ENCODE measurements at places on chromosomes 7 and 10.

DNA sequence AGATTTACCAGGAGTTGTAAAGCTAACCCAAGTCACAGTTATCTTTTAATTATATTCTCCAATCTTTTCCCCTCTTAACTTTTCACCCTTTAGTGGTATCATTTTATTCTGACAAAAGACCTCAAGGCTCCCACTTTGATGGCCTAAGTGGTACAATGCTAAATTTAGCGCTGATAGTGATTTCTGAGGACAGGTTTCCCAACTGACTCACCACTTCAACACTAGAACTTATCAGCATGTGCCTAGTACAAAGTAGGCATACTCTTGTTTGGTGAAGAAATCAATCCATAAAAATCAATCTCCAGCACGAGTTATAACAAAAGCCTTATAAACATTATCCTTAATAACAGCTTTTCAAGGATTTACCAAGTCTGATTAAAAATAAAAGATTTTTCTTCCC lies 7.5 kb downstream of the SNX13 start:
- no peak for DNase-seq

GRCh38 chr10:78588194-78588811 lies 480.5 kb upstream of the ZMIZ1 start:
- no peak for DNase-seq

GRCh38 chr10:118151461-118151860 lies 104.7 kb upstream of the RAB11FIP2 start:
- no peak for DNase-seq

DNA sequence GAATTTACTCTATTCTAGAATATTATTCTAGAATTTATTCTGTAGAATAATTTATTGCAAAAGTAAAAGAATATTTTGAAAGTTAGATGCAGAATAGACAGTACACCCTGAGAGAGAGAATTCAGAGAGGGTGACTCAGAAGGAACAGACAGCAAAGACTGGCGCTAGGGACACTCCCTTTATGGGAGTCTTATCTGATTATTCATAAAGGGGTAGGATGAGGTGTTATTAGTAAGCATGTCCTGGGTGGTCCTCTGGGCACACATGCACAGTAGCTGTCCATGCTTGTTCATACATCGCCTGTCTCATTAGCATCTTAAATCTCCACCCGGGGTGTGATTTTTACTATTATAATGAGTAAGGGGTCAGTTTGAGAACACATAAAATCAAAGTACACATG lies 100.1 kb downstream of the XPNPEP1 start:
- no peak for DNase-seq

DNA sequence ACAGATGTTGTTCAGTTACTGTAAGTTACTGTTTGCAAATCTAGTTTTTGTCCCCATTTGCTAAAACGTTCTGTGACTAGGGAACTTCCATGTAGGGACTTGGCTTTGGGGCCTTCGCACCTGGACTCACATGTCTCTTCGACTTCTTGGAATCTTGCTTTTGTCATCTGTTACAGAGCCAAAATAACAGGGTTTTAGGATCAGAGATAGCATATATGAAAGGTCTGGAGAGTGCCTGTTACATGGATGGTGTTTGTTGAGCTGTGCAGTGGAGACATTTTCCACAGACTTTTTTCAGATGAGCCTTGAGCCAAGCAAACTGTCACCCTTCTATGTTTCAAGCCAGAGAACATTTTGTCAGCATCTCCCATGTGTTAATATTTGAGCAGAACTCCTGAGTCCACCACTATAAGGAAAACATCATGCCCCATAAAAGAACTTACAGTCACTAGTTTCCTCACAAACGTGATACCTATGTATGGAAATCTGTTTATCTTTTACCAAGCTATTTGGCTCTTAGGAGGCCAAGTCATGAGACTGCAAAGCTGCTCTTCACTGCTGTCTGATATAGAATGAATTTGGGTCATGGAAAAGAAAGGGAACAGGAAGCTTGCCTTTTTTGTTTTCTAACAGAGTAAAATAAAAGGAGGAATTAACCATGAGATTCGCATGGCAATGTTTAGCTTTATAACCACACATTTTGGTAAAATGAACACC lies 818.6 kb upstream of the IGFBP3 start:
- no peak for DNase-seq

DNA sequence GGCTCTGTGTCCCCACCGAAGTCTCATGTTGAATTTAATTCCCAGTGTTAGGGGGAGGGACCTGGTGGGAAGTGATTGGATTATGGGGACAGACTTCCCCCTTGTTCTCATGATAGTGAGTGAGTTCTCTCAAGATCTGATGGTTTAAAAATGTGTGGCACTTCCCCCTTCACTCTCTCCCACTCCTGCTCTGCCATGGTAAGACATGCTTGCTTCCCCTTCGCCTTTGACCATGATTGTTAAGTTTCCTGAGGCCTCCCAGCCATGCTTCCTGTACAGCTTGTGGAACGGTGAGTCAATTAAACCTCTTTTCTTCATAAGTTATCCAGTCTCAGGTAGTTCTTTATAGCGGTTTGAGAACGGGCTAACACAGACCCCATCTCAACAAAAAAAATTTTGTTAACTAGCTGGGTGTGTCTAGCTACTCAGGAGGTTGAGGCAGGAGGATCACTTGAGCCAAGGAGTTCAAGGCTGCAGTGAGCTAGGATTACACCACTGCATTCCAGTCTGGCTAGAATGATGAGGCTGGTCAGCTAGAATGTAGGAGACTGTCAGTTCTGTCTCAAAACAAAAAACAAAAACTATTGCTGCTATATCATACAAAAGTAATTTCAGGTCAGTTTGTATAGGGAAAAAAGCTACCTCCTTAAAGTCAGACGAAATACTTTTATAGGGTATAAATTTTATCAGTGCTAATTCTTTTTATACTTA lies 57.7 kb downstream of the ATAD1 start:
- DNase-seq = no peak

DNA sequence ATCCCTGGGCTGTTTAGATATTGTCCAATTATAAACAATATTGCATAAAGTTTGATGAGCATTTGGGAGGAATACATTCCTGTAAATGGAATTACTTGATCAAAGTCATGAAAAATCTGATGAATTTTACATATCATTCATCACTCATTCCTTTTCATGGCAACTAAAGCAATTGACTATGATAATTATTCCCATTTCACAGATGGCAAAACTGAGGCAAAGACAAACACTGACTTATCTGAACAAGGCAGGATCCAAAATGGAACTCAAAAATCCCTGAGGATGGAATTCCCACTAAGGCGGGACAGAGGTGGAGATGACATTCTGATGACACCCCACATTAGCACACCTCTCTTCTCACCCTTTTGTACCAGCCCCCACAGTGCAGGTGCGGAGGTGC lies 17.1 kb downstream of the SLIT1 start:
- DNase-seq = no peak

- no peak for DNase-seq
Observed at GRCh38 chr10:77531441-77532001, 106.1 kb downstream of the KCNMA1 start.

DNA sequence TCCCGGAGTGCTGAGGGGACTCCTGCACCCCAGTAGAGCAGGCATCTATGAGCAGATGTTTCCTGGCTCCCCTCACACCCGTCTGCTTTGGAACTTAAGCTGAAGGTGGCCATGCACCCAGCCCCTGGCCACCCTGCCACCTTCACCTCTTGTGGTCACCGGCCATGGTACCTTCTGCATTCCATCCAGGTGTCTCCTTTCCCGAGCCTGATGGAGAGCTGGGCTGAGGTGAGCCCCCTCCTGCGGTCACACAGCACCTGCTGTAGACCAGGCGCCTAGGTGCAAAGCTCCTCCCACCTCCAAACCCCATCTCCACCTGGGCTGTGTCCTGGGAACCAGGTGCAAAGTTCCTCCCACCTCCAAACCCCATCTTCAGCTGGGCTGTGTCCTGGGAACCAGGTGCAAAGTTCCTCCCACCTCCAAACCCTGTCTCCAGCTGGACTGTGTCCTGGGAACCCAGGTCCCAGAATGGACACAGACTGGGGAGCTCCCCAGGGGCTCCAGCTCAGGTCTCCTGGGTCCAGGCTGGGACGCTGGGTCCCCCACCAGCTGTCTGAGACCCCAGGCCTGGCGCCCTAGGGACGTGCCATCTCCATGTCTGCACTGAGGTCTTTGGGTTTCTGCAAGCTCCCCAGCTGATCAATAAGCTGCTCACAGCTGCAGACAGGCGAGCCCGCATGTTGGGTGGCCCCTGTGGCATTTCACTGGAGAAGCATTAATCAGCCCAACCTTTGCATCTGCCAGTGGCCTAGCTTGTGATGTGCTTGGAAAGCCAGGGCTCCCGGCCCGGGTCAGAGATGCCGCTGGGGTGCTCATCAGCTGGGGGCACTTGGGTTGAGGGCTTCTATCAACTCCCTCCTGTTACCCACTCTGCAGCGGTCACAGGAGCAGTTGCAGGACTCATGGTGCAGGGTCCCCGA lies 61.2 kb upstream of the INPP5A start:
- DNase-seq = peak; percentile 50

DNA sequence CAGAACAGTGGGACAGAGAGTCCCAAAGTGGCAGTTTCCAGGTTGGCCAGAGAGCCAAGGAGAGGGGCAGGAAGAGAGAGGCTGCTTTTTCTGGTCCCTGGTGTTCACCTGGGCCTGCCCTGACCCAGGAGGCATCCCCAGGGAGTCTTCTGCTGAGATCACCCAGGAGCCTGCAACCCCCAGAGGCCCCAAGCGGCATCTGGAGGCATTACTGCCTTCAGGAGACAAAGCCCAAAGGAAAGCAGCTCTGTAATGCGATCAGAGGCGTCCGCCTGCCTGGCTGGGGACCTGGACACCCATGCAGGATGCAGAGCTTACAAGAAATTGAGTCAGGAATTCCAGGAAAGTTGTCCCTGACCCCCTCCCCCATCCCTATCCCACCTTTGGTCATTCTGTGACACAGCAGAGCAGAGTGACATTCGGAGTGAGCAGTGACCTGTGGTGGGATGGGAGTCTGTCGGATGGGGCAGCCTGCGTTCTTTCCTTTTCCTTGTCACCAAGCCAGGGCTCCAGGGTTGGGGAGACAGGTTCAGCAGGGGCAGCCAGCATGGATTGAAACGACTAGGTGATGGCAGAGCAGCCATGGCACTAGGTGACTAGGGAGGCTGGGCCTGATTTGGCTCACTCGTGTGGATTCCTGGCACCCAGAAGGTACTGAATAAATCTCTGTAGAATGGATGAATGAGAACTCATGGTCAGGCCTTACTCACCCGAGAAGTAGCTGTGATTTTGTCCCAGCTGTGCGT lies 10.4 kb downstream of the UNC5B start:
- DNase-seq = peak; percentile 78

DNA sequence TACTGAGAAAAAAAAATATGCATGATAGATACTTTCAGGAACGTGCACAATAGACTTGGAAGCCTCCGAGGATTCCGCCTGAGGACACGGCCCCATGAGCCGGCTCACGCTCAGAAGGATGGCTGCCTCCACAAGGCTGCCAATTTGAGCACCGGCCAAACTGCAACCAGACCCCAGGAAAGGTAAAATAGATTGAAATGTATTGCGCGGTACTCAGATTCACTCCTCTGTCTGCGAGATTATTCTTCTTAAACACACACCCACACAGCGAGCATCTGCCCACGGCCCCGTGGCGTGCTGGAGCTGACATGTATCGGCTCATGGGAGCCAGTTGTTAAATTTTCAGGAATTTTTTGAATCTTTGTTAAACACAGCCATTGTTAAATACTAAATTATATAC lies 653.2 kb upstream of the MKI67 start:
- no peak for DNase-seq

DNA sequence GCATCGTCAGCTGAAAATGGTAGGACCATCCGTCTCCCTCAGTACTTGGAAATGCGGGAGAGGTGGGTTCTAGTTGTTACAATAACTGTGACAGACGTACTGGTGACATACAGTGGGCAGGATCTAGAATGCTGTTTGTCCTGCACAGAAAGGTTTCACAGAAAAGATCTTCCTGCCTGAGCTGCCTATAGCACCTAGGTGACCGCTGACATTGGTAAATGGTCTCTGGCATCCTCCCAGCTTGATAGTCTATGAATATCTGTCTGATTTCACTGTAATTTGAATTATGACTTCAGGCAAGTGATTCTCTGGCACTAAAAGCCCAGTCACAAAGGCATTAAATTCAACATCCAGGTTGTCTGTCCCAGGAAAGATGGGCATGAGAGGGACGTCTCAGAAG lies 38.2 kb upstream of the CCDC3 start:
- DNase-seq = no peak

DNA sequence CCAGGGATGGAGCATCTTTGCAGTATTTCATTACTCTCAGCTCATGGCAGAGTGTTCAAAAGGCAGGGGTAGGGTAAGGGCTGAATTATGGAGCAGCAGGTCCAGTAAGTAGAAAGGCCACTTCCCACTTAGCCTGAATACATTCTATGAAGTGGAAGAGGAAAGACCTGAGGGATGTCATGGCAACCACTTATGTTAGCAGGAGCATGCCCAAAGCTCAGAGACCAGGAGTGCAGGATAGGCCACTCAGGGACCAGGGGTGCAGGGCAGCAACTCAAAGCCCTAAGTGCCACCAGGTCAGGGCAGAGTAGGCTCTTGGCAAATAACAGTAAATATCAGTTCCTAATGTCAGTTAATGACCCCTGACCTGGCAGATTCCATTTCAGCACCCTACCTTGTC lies 3.6 kb downstream of the SRI start:
- no peak for DNase-seq

DNA sequence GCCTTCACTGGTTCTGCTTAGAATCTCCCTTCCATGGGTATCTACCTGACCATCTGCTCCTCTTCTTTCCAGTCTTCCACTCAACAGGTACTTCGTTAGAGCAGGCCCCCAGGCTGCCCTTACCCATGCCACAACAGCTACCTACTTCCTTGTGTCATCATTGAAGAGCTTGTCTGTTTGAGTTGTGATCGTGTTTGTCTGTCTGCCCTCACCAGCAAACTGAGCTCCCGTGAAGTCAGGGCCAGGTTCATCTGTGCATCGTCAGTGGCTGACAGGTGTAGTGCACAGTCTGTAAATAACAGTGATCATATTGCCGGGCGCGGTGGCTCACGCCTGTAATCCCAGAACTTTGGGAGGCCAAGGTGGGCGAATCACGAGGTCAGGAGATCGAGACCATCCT lies 5.0 kb downstream of the NIPSNAP2 start:
- DNase-seq = no peak

- no peak for DNase-seq
Observed at GRCh38 chr10:98384531-98385133, 30.4 kb downstream of the PYROXD2 start.
